ENCODE measurements at places on chromosomes 3 and 15.

DNA sequence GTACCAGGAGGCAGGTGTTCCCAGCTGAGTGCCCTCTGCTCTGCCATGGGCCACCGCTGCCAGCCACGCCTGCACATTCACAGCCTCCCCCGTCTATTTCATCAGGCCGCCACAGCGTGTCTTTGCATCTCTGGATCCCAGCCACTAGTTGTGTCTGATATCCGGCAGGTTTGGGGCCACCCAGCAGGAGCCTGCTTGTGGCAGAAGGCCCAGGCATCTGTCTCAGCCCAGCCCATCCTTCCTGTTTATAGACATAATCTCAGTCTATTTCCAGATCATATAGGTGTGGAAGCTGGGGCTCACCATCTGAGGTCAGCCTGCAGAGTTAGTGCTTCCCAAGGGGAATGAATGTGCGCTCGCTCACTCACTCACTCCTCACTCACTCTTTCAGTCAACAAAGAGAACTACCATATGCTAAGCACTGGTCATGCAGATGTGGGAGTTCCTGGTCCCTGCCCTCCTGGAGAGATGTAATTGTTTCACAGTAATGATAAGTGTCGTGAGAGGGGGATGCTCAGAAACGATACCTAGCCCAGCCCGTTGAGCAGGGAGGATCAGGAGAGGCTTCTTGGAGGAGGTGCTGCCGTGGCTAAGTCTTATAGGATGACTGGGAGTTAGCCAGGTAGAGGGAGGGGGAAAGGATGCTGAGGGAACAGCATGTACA lies 60.6 kb downstream of the FGD5 start:
- no peak for DNase-seq

- DNase-seq: no peak
Measured at GRCh38 chr15:65330934-65331645, 26.6 kb downstream of the RNU5B-1 start.

GRCh38 chr15:90934256-90934948 lies 683 bp upstream of the UNC45A start:
- peak; percentile 72 for DNase-seq

DNA sequence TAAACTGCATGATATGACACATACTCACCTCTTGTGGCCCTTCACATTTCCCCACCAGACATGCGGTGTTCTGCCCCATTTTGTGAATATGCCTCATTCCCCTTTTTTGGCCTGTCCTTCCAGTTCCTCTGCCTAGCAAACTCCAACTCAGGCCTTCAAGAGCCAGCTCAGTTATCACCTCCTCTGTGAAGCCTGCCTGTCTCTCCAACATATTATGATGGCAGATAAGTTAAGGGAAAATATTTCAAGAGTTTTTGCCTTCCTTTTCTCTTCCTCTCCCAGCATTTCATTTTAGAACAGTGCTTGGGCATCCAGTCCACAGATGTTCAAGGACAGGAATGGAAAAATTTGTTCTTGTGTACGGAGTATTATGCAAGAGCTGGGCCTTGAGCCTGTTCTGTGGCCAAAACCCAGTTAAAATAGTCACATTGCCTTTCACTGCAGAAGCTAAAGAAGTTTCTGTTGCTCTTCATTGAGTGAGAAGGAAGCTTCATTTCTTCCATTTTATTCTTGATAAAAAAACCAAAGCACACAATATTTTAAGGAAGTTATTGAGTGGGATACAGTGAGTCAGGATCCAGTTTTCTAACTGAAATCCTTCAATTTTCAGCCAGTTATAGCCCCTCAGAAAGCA lies 192.0 kb downstream of the GHSR start:
- DNase-seq: no peak

- no peak for DNase-seq
Measured at GRCh38 chr15:99433757-99434450, 131.9 kb upstream of the MEF2A start.

DNA sequence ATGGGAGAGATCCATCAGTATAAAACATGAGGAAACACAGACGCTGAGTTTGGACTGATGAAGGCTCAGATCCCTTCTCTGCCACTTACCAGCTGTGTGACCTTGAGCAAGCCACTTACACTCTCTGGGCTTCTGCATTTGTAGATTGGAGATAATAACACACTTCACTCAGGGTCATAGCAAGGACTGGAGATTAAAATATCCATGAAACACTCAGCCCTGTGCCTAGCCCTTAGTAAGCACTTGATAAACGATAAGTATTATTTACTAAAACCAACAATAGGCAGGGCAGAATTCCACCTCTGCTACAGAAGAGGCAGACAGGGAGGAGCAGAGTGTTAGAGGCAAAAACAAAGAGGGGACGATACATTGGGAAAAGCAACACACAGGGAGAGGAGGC lies 420.5 kb upstream of the WNT5A start:
- no peak for DNase-seq

- DNase-seq: no peak
Measured at GRCh38 chr3:174337227-174337626, 521.9 kb upstream of the NAALADL2 start.

DNA sequence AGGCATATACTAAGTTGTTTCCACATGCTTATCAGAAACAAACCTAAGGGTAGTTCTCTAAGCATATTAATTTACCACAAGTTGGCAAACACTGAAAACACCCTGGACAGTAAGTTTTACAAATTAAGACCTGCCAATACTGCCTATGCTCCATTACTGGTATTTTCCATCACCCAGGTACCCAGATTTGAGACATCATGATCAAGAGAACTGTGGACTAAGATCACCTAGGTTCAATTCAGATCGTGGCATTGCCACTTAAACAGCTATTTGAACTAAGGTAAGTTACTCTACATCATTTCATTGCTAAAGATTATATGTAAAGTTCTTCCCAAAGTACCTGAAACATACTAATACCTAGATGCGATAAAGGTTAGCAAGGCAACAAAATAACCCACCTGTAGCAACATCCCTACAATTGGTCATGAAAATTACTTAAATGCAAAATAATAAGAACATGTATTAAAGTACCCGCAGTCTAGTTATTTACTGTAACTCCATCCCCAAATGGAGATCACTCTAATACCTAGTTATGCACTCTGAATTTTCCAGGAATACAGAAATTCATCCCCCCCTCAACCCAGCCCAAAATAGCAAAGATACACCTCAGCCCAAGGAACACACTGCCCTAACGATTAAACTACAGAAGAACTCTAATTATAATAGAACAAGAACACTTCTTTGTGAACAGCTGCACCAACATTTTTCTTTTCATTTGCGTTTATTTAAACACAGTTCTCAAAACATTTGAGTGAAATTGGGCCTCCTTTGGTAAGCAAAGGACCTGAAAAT lies 21.6 kb downstream of the TRA2B start:
- DNase-seq: no peak

DNA sequence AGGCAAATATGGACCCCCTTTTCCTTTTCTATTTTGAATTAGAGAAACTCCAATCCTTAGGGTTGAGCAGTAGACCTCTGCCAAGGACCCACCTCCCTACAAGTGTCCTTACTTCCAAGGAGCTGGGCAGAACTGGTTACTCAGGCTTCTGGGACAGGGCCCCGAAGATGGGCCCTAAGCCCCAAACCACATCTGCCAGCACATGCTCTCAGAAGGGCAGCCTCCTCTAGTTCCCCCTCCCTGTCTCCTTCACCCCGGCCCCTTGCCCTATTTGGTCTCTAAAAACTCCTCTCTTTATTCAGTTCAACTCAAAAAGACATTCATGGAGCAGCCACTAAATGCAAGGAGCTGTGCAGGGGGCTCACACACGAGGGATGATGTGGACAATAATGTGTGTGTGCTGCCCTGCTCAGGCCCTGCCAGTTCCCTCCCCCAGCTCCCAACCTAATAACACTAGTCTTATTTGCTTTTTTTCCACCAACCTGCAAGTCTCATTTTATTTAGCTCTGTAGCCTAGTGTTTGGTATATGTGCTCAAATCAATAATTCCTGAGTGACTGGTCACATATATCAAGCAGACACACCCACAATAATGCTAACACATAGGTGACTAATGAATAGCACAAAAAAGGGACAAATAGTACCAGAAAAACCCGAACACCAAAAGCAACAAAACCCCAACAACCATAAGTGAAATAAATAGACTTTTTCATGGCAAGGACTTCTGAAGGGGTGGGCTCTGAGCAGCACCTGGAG lies 12.2 kb downstream of the ZDHHC3 start:
- no peak for DNase-seq

DNA sequence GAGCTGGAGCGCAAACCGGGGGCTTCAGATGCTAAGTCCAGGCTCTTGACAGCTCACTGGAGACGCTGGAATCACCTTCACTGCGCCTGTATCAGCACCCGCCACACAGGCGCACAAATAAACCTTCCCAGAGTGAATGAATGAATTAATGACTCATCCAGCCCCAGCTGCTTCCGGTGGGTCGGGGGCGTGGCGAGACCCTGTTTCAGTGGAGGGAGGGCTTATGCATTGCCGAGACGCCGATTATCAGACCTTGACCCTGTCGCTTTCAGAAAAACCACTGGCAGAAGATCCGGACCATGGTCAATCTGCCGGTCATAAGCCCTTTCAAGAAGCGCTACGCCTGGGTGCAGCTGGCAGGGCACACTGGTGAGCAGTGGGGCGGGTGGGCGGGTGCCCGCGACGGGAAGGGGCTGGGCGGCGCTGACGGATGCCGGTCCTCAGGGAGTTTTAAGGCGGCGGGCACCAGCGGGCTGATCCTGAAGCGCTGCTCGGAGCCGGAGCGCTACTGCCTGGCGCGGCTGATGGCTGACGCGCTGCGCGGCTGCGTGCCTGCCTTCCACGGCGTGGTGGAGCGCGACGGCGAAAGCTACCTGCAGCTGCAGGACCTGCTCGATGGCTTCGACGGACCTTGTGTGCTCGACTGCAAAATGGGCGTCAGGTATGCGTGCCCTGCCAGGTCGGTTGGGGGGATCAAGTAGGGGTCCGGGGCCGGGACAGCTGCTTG lies 7.7 kb downstream of the ITPKA start:
- no peak for DNase-seq

GRCh38 chr3:48634661-48635221 lies 520 bp downstream of the SLC26A6 start:
- no peak for DNase-seq

DNA sequence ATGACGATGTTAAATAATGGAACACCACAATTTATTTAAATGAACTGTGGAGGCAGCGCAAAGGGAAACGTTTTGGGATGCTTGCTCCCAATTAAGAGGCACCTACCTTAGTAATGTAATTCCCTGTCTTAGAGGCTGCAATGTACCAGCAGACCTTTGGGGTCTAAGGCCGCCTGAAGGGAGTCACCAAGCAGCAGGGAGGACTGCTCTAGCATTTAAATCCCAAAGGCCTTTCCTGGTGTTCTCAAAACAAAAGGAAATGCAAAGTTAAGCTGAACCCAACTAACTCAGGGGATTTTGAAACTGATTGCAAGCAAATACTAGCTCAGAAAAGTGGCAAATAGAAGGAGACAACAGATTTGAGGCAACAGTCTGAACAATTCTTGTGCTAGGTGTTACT lies 510.8 kb downstream of the GABRG3 start:
- DNase-seq: no peak

DNA sequence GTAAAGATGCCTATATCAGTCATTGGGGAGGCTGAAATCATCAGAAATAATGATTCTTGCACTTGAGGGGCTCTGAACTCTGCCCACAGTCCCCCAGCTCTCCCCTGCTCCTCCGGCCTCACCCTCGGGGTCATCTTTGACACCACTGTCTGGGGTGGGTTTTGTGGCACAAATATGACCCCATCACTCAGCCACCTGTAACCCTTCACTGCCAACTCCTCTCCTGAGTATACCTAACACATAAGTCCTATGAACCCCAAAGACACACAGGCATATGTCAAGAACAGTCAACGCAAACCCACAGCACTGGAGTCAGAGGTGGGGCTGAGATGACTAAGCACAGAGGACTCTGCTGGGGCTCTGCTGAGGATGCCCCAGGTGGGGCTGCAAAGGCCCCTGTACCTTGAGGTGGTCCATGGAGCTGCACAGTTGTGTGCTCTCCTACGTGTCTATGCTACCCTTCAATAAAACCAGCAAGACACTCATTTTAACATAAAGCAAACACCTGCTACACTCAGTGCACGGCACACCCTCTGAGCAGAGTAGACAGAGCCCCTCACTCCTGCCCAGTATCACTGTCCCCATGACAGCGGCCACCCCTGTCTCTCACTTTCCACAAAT lies 29.9 kb downstream of the SLC41A3 start:
- DNase-seq: no peak

DNA sequence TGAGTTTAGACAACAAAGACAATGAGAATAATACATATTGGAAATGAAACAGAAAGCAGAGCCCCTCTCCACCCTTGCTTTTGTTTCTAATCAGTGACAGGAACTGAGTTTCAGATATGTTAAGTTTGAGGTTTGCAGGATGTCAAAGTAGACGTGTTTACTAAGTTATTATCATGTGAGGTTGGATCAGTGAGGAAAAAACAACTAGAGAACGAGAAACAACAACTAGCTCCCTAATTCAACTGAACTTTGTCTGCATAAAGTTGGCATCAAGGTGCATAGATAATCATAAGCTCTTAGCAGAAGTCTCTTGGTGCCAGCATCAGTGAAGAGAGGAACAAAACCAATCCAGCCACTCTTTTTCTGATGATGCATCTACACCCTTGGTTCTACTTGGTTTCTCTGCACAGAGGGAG lies 491.1 kb upstream of the NR2F2 start:
- no peak for DNase-seq

GRCh38 chr3:34296796-34297195 lies 498.4 kb downstream of the PDCD6IP start:
- DNase-seq: no peak

- no peak for DNase-seq
Measured at GRCh38 chr3:183381179-183381578, 47.2 kb downstream of the MCF2L2 start.

DNA sequence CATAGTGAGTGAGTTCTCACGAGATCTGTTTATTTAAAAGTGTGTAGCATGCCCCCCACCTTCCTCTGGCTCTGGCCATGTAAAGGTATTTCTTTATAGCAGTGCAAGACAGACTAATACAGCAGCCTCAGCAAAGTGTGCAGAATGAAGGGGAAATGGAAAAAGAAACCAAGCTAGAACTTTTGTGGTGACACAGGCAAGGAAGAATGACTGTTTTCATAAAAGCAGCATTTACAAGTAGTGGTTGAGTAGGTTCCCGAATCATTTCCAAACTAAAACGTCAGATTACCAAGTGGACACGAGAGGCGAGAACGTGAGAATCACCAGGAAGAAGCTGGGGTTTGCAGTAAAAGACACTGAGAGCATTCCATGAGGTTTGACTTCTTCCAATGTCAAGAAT lies 100.2 kb upstream of the AKAP13 start:
- DNase-seq: no peak
